ENCODE measurements at places on chromosomes 11 and 22.
A peak's percentile ranks its signal among the peaks of the same experiment; 100 is the strongest.

GRCh38 chr11:76265771-76266241 is 59.5 kb upstream of the WNT11 start:
- H3K36me3 ChIP-seq = no peaks in the 10 kb centered on the region
- no peak overlapping the region for H3K4me3 ChIP-seq
- no peak for DNase-seq
- H3K27me3 ChIP-seq = no peaks in the 10 kb centered on the region

GRCh38 chr11:99818991-99819390 is 798.2 kb downstream of the CNTN5 start:
- H3K4me1 ChIP-seq = no peaks in the 10 kb centered on the region
- H3K4me3 ChIP-seq = no peak overlapping the region
- H3K27ac ChIP-seq = no peak overlapping the region
- no peaks in the 10 kb centered on the region for H3K36me3 ChIP-seq
- no peaks in the 10 kb centered on the region for H3K27me3 ChIP-seq

- peak; percentile 19 for DNase-seq
- peak overlapping the region; percentile 78 for H3K27ac ChIP-seq
- peaks cover 27% of the 10 kb centered on the region for H3K4me1 ChIP-seq
- H3K4me3 ChIP-seq = peak overlapping the region; percentile 69
- no peaks in the 10 kb centered on the region for H3K36me3 ChIP-seq
- H3K27me3 ChIP-seq = no peaks in the 10 kb centered on the region
Observed at GRCh38 chr11:416757-417621, 2.2 kb upstream of the SIGIRR start.

GRCh38 chr11:126352934-126353801 is 2.3 kb upstream of the ST3GAL4 start:
- no peak for DNase-seq
- no peak overlapping the region for H3K27ac ChIP-seq

DNA sequence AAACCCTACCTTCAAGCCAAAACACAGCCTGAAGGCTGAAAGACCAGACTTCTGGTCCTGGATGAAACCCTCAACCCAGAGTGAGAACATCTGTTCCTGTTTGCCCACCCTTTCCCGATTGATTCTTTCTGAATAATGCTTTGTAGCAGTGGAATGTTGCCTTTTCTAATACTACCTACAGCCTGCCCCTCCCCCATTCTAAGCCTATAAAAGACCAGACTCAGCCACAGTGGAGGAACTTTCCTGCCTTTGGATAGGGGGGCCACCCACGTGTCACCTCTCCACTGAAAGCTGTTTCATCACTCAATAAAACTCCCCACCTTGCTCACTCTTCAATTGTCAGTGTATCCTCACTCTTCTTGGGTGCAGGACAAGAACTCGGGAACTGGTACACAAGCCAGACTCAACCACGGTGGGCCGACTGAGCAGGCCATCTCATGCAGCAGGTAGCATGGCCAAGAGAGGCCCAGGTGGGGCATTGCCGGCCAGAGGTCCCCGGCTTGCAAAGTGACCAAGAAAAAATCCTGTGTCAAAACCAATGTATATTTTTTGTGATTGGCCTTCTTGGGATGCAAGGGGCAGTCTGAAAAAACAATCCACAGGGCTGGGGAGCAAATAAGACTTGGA is 6.6 kb upstream of the APOL6 start:
- no peaks in the 10 kb centered on the region for H3K36me3 ChIP-seq
- H3K27ac ChIP-seq = no peak overlapping the region
- no peak for DNase-seq
- no peaks in the 10 kb centered on the region for H3K27me3 ChIP-seq
- no peak overlapping the region for H3K4me3 ChIP-seq

DNA sequence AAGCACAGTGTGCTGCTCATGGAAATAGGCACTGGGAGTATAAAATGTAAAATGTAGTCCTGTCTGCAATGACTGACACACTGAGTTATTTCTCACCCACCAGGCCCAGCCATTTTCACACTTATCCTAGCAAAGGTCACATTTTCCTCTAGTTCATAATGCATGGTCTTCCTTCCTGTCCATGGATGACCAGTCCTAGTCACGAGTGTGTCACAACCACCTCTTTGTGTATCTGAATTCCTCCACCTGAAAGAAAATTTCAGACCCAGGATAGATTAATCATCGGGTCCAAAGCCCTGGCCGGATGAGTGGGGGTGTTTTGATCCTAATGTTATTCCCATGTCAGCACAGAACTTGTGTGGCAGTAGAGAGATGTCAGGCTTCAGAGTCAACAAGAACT is at the start of gene MRGPRX4:
Gene MRGPRX4, plus strand, starts transcription at position 172 of the 400 bp plus-strand sequence. CDS start 420 bp downstream, outside the sequence.
- no peak within 1 kb of the TSS for H3K27ac ChIP-seq
- DNase-seq = no peak
- H3K4me1 ChIP-seq = no peaks in the 10 kb centered on the region
- H3K4me3 ChIP-seq = no peak within 1 kb of the TSS
- H3K36me3 ChIP-seq = no peaks in the 10 kb centered on the region

- H3K4me3 ChIP-seq = no peak overlapping the region
- no peaks in the 10 kb centered on the region for H3K4me1 ChIP-seq
- H3K27ac ChIP-seq = no peak overlapping the region
- no peaks in the 10 kb centered on the region for H3K27me3 ChIP-seq
Observed at GRCh38 chr11:11472106-11472505, 119.1 kb upstream of the CSNK2A3 start.

DNA sequence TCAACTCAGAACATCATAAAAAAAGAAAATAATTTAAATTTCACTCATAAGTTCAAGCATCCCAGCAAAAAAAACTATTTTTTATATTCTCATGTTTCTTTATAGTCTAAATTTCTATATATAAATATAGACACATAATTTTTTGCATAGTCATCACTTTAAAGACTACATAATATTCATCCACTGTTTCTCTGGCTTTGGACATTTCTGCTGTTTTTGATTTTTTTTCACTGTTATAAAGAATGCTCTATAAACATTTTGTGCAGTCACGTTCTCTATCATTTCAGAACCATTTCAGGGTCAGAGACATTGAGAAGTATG is 59.7 kb upstream of the CLPB start:
- H3K27me3 ChIP-seq = no peaks in the 10 kb centered on the region
- H3K36me3 ChIP-seq = no peaks in the 10 kb centered on the region
- no peak overlapping the region for H3K27ac ChIP-seq
- H3K4me1 ChIP-seq = no peaks in the 10 kb centered on the region

GRCh38 chr11:134751031-134751585 is 339.1 kb upstream of the B3GAT1 start:
- no peak for DNase-seq
- no peaks in the 10 kb centered on the region for H3K36me3 ChIP-seq
- no peak overlapping the region for H3K27ac ChIP-seq
- H3K27me3 ChIP-seq = no peaks in the 10 kb centered on the region

DNA sequence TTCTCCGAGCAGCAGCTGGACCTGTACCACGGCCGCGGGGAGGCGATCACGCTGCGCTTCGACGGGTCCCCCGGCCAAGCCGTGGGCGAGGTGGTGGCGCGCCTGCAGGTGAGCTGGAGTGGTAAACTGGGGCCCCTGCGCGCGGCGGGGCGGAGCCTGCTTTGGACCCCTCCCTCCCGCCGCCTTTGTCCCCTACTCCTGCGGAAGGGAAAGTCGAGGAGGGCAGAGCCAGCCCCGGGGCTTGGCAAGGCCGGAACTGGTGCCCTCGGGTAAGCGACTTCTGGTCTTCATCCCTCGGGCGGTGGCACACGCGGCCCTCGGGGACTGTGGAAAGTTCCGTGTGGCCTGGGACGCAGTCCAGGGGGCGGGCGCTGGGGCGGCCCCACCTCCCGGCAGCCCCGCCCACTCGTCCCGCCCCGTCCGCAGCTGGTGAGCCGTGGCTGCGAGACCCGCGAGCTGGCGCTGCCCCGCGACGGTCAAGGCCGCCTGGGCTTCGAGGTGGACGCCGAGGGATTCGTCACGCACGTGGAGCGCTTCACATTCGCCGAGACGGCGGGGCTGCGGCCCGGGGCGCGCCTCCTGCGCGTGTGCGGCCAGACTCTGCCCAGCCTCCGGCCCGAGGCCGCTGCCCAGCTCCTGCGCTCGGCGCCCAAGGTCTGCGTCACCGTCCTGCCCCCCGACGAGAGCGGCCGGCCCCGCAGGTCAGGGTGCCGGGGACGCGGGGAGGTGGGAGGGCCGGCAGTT is 9.2 kb downstream of the SIPA1 start:
- H3K27ac ChIP-seq = no peak overlapping the region
- no peaks in the 10 kb centered on the region for H3K27me3 ChIP-seq
- no peak for DNase-seq
- H3K36me3 ChIP-seq = peaks cover 67% of the 10 kb centered on the region

DNA sequence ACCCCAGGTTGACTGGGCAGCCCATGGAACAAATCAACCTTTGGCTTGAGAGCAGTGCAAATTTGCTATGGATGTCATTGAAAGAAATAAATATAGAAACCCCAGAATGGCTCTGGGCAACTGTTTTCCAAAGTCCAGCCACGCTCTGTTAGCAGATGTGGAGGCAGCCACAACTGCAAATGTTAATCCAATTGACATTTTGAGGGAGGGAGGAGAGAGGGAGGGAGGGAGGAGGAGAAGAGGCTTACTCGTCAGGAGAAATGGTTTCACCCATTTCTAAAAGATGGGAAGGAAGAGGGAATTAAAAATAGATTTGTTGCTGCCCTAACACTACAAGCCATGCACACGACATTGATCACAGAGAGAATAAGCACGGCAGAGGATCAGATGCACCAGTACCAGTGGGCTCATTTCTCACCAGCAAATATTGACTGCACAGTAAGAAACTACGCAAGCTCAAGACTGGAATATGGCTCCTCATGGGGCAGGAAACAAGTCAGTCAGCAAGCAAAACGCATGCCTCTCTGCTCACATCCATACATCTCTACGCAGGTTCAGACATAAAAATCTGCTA is 229.1 kb downstream of the LARGE1 start:
- H3K4me3 ChIP-seq = no peak overlapping the region
- DNase-seq = no peak
- H3K36me3 ChIP-seq = no peaks in the 10 kb centered on the region
- H3K27ac ChIP-seq = no peak overlapping the region
- no peaks in the 10 kb centered on the region for H3K4me1 ChIP-seq

DNA sequence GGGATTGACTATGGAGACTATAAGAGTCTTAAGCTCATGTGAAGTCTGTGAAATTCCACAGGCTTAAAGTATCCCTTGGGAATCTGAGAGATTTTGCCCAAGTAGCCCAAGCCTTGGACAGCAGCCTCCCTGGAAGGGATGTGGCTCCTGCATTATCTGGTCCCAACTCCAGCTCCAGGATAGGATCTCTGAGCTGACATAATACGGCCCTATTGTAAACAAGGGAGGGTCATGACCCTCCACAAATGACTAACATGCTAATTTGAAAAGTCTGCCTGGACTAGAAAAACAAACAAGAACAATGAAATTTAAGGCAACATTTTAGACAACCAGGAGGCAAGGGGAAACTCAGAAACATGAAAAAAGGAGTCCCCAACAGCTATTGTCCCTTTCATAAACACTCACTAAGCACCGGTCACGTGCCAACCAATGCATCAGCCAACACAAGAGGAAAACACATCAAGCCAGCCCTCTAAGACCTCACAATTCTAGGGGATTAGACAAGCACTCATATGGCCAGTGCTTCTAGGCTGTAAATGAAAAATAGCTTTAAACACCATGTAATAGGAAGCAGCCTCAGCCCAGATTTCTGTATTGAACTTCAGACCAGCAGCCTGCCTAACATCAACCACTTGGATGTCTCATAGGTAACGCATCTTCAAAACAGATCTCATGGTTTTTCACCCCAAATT is 101.2 kb upstream of the TIMP3 start:
- H3K4me3 ChIP-seq = no peak overlapping the region
- no peaks in the 10 kb centered on the region for H3K36me3 ChIP-seq
- H3K4me1 ChIP-seq = no peaks in the 10 kb centered on the region
- no peaks in the 10 kb centered on the region for H3K27me3 ChIP-seq

DNA sequence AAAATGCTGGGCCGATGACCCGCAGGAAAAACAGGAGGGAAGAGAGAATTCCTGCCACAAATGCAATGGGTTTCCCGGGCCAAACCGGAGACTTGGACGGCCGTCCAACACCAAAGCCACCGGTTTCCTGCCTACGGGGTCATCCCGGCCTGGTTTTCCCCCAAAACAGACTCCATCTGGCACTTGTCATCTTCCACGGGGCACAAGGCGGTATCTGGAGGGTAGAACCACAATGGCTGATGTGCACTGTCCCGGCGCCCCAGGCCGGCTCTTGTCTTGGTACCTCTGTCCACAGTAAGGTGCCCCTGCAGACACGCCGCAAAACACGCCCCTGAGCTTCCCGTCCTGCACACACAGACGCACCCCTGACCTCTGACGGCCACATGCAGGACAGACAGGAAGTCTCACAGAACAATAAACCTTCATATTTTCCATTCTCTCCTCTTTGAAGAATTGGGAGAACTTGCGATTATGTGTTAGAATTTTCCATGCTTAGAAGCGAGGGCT is 20.1 kb downstream of the CELSR1 start:
- no peaks in the 10 kb centered on the region for H3K4me1 ChIP-seq
- DNase-seq = no peak
- no peaks in the 10 kb centered on the region for H3K27me3 ChIP-seq
- no peak overlapping the region for H3K27ac ChIP-seq
- H3K36me3 ChIP-seq = no peaks in the 10 kb centered on the region
- H3K4me3 ChIP-seq = no peak overlapping the region

DNA sequence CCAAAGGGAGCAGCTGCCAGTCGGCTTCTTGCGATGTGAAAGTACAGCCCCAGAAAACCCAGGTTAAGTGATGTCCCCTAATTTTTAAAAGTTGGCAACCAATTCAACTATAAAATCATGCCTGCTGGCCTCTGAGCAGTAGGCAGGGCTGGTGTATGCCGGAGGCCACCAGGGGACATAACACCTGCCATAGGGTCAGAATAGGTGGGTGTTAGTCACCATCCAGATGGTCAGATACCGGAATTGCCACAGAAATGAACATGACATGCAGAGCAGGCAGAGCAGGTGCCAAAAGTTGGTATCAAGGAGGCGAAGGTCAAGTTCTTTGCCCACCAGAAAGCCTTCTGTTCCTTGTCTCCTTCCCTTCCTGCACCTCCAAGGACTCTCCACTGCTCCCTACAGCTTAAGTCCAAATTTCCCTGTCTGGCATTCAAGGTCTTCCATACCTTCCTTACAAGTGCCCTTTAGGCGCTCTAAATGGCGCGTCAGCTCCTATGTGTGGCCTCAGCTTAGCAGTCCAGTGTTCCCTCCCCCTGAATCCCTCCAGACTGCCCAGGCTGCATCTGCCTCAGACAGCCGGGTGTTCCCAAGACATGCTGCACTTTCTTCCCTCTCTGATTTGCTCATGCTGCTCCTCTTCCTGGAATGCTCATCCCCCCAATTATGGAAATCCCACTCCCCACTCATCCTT is 45.1 kb downstream of the PTPRJ start:
- H3K27ac ChIP-seq = no peak overlapping the region
- H3K4me3 ChIP-seq = no peak overlapping the region
- no peaks in the 10 kb centered on the region for H3K27me3 ChIP-seq
- H3K36me3 ChIP-seq = no peaks in the 10 kb centered on the region

GRCh38 chr22:47056776-47057470 is 294.5 kb downstream of the TBC1D22A start:
- DNase-seq = no peak
- no peak overlapping the region for H3K4me3 ChIP-seq
- H3K27ac ChIP-seq = no peak overlapping the region
- H3K4me1 ChIP-seq = no peaks in the 10 kb centered on the region
- peaks cover 13% of the 10 kb centered on the region for H3K36me3 ChIP-seq

GRCh38 chr22:17397756-17398547 is 28.7 kb downstream of the CECR2 start:
- no peak for DNase-seq
- H3K36me3 ChIP-seq = no peaks in the 10 kb centered on the region
- no peaks in the 10 kb centered on the region for H3K27me3 ChIP-seq
- H3K4me1 ChIP-seq = no peaks in the 10 kb centered on the region
- H3K4me3 ChIP-seq = no peak overlapping the region
